ENCODE measurements at places on chromosomes 2 and 18. TPM values are rescaled to one million over a fixed set of nuclear protein-coding genes. Genes with fewer than 3 reads are reported as not detected.

Gene CBLN2
- total RNA-seq = 0.40 TPM

Gene KCNE4
- total RNA-seq = 0.76 TPM

Gene LYG2
- not detected for total RNA-seq

Gene ODC1
- 44.6 TPM for total RNA-seq

Gene APOB
- total RNA-seq = 0.50 TPM

Gene CHRNG
- not detected for total RNA-seq

Gene ERFE
- 0.45 TPM for total RNA-seq

Gene CAPN13
- total RNA-seq = 58.5 TPM

Gene ASXL3
- total RNA-seq = 4.4 TPM

Gene TUBA4B
- not detected for total RNA-seq

Gene C1QL2
- not detected for total RNA-seq

Gene HSBP1L1
- total RNA-seq = 77.8 TPM

Gene MTHFD2
- total RNA-seq = 23.4 TPM

Gene PRLH
- total RNA-seq = not detected

Gene PTPN18
- total RNA-seq = 168 TPM

Gene C2orf78
- total RNA-seq = not detected

Gene TANC1
- 37.4 TPM for total RNA-seq

Gene GREB1L
- not detected for total RNA-seq

Gene LANCL1
- 25.2 TPM for total RNA-seq

Gene LNPK
- total RNA-seq = 41.5 TPM

Gene ATP6V1B1
- total RNA-seq = not detected

Gene NYAP2
- total RNA-seq = not detected

Gene MRO
- total RNA-seq = 0.25 TPM

Gene RPIA
- 28.5 TPM for total RNA-seq

Gene AQP12A
- total RNA-seq = 4.0 TPM

Gene RTP5
- total RNA-seq = not detected

Gene GPR75
- total RNA-seq = 2.0 TPM

Gene ADAM23
- 1.8 TPM for total RNA-seq

Gene REEP1
- 7.1 TPM for total RNA-seq

Gene PRR30
- not detected for total RNA-seq

Gene SLC11A1
- 1.7 TPM for total RNA-seq

Gene IL1B
- total RNA-seq = 4.2 TPM

Gene RBM44
- total RNA-seq = 0.52 TPM

Gene SERPINB10
- not detected for total RNA-seq

Gene KLHL41
- total RNA-seq = 0.25 TPM

All from left colon (tissue), 2 donors.